ENCODE measurements at places on chromosomes 5 and 9. TPM values are rescaled to one million over a fixed set of nuclear protein-coding genes. Genes with fewer than 3 reads are reported as not detected.

PCDHB15 gene
- not detected for total RNA-seq

PCDHGC4 gene
- not detected for total RNA-seq

PCDHA11 gene
- not detected for total RNA-seq

SV2C gene
- total RNA-seq = 0.03 TPM

PCDHA3 gene
- total RNA-seq = not detected

NIPAL4 gene
- not detected for total RNA-seq

ROPN1L gene
- 0.95 TPM for total RNA-seq

DNA sequence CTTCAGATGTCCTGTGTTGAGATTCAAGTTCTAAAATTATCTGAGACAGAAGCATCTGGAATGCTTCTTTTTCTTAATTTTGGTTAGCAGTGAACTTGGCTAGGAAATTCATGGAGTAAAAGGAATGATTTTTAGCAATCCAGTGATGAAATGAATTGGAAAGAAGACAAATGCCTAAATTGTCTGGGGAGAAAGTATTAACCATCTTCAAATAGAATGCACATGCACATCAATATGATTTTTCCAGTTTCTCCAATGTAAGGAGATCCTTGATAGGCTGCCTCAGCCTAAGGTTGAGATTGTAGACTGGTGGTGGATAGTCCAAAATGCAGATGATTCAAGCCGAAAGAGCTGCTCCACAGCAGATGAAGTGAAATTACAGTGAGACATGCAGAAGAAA lies 106.7 kb downstream of the PCSK5 start:
- no peaks in the 10 kb centered on the region for H3K27me3 ChIP-seq
- no peak overlapping the region for H3K4me3 ChIP-seq
- H3K4me1 ChIP-seq = no peaks in the 10 kb centered on the region

DNA sequence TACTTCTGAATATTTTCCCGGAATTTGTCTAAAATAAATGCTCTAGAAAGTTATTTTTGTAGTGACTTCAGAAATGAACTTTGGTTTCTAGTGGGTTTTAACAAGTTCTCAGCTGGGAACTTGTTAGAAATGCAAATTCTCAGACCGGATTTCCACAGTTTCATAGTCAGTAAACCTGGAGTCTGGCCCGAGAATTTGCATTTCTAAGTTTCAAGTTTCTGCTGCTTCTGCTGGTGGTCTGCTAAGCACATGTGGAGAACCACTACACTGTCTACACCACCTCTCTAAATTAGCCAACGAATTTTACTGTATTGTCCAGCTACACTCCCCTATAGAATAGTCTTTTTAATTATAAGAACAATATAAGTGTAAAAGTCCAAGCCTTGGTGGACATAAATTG lies 208.0 kb downstream of the CHSY3 start:
- no peak overlapping the region for H3K4me3 ChIP-seq
- H3K27me3 ChIP-seq = no peaks in the 10 kb centered on the region
- no peaks in the 10 kb centered on the region for H3K4me1 ChIP-seq
- no peaks in the 10 kb centered on the region for H3K36me3 ChIP-seq

DNA sequence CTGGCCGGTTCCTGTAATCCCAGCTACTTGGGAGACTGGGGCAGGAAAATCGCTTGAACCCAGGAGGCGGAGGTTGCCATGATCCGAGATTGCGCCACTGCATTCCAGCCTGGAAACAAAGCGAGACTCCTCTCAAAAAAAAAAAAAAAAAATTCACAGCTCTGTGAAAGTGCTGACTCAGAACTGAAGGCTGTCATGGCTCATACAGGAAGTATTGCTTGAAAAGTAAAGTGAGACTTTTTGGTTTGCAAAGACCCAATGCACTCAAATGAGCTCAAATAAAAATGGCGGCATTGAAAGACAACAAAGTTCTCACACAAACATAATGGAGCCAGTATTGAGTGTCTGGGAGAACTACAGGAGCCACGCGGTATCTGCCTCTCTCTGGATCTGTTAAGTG lies 202.1 kb downstream of the FBXL7 start:
- H3K4me1 ChIP-seq = no peaks in the 10 kb centered on the region
- H3K27ac ChIP-seq = no peak overlapping the region
- H3K4me3 ChIP-seq = no peak overlapping the region
- no peak for DNase-seq

DNA sequence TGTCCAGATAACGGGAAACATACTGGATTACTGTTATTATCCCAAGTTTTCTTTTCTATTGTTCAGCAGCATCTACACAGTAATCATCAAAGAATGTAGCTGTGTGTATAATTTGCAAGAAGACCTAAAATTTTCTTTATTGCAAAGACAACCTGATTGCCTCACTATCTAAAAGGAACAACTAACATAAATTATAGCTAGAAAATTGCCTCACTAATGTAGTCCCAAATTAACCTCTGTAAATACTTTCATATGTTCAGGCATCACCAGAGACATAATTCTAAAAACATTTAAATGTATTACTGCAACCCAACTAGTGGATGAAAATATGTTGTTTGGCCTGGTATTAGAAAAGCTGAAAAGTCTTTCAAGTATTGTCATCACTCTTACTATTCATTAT lies 275.4 kb downstream of the CDH12 start:
- H3K27ac ChIP-seq = no peak overlapping the region
- no peak overlapping the region for H3K4me3 ChIP-seq
- H3K36me3 ChIP-seq = no peaks in the 10 kb centered on the region
- no peak for DNase-seq
- H3K4me1 ChIP-seq = no peaks in the 10 kb centered on the region

DNA sequence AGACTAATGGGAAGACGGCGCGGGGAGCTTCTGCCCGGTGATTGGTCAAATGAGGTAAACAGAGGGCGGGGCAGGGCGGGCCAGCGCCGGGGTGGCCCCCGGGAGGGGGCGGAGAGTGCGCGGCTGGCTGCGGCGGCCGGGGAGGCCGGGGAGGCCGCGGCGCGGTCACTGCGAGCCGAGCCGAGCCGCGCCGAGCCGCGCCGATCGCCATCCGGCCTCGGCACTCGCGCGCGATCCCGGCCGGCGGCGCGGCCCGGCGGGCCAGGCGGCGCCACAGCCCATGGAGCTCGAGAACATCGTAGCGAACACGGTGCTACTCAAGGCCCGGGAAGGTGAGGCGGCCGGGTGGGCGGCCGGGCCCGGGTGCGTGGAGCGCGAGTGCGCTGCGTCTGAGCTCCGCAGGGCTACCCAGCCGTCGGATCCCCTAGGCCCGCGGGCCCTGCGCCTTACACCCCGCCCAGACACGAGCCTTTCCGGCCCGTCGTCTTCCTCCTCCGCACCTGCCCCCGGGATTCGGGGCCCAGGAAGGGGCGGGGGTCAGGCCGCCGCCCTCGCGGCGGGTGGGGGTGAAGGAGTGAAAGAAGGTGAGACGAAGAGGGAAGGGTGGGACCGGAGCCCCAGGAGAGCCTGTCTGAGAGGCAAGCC lies at the start of gene GRK6:
Gene GRK6, plus strand, starts transcription at position 111 of the 645 bp plus-strand sequence. Its CDS starts 170 bp downstream, at position 281.
- H3K36me3 ChIP-seq = peaks cover 4% of the 10 kb centered on the region
- H3K27me3 ChIP-seq = no peaks in the 10 kb centered on the region
- peaks cover 37% of the 10 kb centered on the region for H3K4me1 ChIP-seq
- peak within 1 kb of the TSS; percentile 77 for H3K4me3 ChIP-seq
- DNase-seq = peak; percentile 57

GRCh38 chr5:120228262-120229031 lies 235.7 kb upstream of the PRR16 start:
- DNase-seq = no peak
- H3K27me3 ChIP-seq = no peaks in the 10 kb centered on the region
- no peaks in the 10 kb centered on the region for H3K4me1 ChIP-seq
- no peak overlapping the region for H3K4me3 ChIP-seq
- H3K27ac ChIP-seq = no peak overlapping the region
- H3K36me3 ChIP-seq = no peaks in the 10 kb centered on the region

DNA sequence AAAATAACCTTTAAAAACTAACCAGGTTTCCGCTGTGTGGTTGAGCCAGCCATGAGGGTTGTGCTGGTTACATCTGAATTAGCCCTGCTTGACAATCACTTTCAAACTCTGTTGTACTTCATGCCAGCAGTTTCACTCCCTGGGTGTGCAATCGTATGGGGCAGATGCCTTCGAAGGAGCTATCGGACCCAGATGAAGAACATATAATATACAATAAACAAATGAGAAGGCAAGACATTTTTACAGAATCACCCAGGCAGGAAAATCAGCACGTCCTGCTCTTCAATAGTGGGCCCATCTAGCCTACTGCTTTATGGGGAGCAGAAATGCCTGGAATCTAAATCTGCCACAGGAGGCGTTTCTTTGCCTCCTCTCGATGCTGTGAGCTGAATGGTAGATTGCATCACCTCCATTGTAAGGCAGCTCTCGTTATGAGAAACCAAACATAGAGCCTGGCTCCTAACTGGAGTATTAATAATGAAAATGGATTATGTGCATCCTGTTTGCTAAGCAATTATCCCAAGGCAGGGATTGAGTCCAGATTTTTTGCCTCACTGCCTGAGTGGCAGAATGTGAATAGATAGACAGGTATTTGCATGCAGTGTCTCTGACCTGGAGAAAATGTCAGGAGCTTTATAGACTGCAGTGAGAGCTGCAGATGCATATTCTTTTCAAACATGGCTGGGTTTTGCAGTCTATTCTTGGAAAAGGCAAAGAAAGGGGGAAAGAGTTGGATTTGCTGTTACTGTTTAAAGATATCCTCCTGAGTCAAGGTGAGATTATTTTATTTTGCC lies 143.3 kb upstream of the SMARCA2 start:
- peaks cover 6% of the 10 kb centered on the region for H3K4me1 ChIP-seq
- DNase-seq = no peak
- no peak overlapping the region for H3K4me3 ChIP-seq
- H3K36me3 ChIP-seq = no peaks in the 10 kb centered on the region
- H3K27me3 ChIP-seq = no peaks in the 10 kb centered on the region
- no peak overlapping the region for H3K27ac ChIP-seq

DNA sequence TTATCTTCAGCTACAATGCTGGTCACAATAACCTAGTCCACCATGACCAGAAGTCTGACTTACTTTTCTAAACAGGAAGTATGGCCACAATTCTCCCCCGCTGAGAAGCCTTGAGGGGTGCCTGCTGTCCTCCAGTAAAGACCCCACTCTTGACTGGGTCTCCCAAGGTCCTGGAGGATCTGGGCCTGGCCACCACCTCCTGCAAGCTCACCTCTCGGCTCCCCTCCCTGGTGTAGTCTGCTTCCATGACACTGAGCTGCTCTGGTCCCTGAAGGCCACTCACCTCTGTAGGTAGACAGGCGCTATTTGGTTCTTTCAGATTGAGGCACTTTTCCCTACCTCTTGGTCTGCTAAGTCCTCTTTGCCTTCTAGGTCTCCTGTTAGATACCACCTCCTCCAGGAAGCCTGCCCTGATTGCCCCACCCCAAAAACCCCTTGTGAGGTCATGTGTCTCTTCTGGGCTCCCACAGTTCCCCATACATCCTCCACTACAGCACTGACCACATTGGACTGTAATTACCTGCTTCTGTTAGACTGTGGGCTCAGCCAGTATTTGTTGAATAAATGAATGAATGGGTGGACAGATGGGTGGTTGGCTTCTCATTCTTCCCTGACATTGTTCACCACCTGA lies 62.6 kb upstream of the IER5L start:
- no peak for DNase-seq
- no peak overlapping the region for H3K27ac ChIP-seq
- no peaks in the 10 kb centered on the region for H3K36me3 ChIP-seq

- DNase-seq = no peak
- no peaks in the 10 kb centered on the region for H3K36me3 ChIP-seq
- H3K4me3 ChIP-seq = no peak overlapping the region
- H3K27me3 ChIP-seq = no peaks in the 10 kb centered on the region
Observed at GRCh38 chr5:89351975-89352374, 469.0 kb upstream of the MEF2C start.

- DNase-seq = no peak
- H3K4me3 ChIP-seq = no peak overlapping the region
Observed at GRCh38 chr9:137299938-137300337, 2.1 kb downstream of the NRARP start.

DNA sequence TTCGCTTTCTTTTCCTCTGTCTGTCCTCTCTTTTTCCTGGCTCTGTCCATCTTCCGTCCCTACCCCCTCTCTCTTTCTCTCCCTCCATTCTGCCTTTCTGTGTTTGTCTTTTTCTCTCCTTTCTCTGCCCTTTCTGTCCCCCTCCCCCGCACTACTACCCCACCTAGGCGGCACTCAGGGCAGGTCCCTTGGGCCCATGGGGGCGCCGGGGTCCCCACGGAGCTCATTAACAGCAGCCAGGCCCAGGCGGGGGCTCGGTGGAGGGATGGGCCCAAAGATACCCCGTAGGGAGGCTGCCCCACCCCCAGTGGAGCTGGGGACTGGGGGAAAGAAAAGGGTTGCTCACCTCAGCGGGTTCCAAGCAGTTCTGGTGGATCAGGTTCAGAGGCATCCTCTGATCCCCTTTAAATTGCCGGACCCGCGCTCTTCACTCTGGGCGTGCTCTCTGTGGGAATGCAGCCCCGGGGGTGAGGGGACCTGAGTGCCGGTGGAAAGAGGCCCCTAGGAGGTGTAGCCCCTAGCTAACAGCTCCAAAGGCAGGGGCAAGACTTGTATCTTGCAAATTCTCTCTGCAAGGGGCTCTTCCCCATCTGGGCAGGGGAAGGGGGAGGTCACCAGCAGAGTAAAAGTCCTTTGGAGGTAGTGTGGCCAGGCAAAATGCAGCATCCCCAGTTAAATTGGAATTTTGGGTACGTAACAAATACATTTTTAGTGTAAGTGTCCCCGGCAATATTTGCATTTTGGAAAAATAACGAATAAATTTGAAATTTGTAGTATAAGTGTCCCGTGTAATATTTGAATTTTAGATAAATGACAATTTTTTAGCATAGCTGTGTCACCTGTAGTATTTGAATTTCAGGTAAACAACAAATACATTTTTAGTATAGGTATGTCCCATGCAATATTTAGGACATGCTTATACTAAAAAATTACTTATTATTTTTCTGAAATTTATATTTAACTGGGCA lies 7.4 kb downstream of the LHX2 start:
- no peaks in the 10 kb centered on the region for H3K36me3 ChIP-seq
- H3K27ac ChIP-seq = no peak overlapping the region
- H3K4me3 ChIP-seq = peak overlapping the region; percentile 5
- peaks cover 45% of the 10 kb centered on the region for H3K4me1 ChIP-seq
- no peak for DNase-seq

GRCh38 chr5:27242258-27242626 lies 203.9 kb upstream of the CDH9 start:
- no peaks in the 10 kb centered on the region for H3K27me3 ChIP-seq
- H3K36me3 ChIP-seq = no peaks in the 10 kb centered on the region
- DNase-seq = no peak
- no peak overlapping the region for H3K27ac ChIP-seq
- H3K4me3 ChIP-seq = no peak overlapping the region

- no peak overlapping the region for H3K27ac ChIP-seq
- no peak overlapping the region for H3K4me3 ChIP-seq
- no peaks in the 10 kb centered on the region for H3K4me1 ChIP-seq
- H3K27me3 ChIP-seq = peaks cover 5% of the 10 kb centered on the region
Observed at GRCh38 chr9:38380230-38380871, 12.2 kb upstream of the ALDH1B1 start.

DNA sequence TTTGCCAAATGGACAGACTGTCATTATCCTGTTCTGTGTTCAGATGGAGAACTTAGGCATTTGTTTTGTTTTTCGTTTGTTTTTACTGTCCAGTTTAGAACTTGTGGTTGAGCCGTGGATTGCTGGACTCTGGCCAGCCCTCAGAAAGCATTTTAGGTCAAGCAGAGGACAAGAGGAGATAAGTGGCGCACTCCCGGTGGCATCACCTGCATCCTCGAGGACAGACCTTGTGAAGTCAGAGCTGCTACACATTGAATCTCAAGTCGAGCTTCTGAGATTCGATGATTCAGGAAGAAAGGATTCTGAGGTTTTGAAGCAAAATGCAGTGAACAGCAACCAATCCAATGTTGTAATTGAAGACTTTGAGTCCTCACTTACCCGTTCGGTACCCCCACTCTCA lies 8.9 kb downstream of the MTRR start:
- peaks cover 74% of the 10 kb centered on the region for H3K36me3 ChIP-seq
- no peak for DNase-seq
- no peak overlapping the region for H3K4me3 ChIP-seq
- H3K27ac ChIP-seq = no peak overlapping the region

All from T-cell (primary cell).